Karpas-422 (cell line): ENCODE measurements at places on chromosomes 7 and 10.

DNA sequence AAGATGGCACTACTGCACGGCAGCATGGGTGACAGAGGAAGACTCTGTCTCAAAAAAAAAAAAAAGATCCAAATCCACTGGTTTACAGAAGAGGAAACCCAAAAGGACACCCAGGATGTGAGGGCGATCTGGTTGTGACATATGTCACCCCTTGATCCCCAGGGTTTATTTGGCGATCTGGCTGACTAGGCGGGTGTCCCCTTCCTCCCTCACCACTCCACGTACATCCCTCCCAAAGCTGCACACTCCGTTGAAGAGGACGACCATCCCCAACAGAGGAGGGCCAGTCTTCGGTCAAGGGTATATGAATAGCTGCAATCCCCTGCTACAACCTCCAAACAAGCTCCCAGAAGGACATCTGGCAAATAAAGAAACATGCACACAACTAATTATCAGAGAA, 111.6 kb downstream of the HTR5A start:
- DNase-seq = no peak
- no peak overlapping the region for H3K4me3 ChIP-seq
- H3K27ac ChIP-seq = no peak overlapping the region

GRCh38 chr10:24740714-24741113, 17.0 kb upstream of the ARHGAP21 start:
- H3K27ac ChIP-seq = no peak overlapping the region
- H3K4me1 ChIP-seq = no peaks in the 10 kb centered on the region
- DNase-seq = no peak
- H3K4me3 ChIP-seq = no peak overlapping the region

DNA sequence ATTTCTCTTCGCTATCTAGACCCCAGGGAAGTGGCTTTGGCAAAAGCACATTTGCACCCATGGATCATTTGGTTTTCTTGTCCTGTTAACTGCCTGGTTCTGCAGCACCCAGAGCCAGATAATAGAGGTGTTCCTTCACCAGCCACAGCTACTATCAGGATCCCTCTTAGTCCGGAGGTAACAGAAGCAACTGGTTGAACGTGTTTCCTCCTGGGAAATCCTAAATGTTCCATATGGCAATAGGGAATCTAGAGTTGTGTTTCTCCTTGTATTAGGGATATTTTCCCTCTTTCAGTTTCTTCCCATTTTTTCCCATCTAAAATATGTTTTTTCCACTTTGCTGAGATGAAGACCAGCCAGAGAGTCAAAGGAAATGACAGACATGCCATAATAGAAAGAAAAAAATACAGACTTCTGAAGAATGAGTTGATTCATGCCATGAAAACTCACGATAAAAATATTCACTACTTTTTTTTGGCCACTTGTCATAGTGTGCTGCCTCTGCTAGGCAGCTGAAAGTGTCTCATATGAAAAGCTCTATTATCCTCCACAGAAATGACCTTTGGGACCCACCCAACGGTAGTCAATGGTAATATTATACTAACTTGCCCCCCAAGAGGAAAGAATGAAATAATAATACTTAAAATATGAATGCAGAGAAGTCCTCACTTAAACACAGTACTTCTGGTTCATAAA, 472.8 kb downstream of the KCNMA1 start:
- H3K4me1 ChIP-seq = no peaks in the 10 kb centered on the region
- H3K36me3 ChIP-seq = no peaks in the 10 kb centered on the region
- no peaks in the 10 kb centered on the region for H3K27me3 ChIP-seq
- no peak for DNase-seq
- no peak overlapping the region for H3K27ac ChIP-seq

- no peak overlapping the region for H3K4me3 ChIP-seq
- H3K27ac ChIP-seq = no peak overlapping the region
- no peaks in the 10 kb centered on the region for H3K36me3 ChIP-seq
These were observed 490.8 kb downstream of the IPMK start for GRCh38 chr10:57776688-57777432.

DNA sequence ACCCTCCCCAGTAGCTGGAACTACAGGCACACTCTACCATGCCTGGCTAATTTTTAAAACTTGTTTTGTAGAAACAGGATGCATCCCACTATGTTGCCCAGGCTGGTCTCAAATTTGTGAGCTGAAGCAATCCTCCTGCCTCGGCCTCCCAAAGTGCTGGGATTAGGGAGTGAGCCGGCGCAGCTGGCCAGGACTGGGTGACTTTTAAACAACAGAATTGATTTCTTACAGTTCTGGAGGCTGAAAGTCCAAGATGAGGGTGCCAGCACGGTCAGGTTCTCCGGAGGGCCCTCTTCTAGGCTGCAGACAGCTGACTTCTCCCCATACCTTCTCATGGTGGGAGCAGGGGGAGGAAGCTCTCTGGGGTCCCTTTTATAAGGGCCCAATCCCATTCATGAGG, 75.2 kb upstream of the CHST15 start:
- H3K27ac ChIP-seq = no peak overlapping the region
- no peak for DNase-seq
